Cardiac septum (tissue), 1 donor: ENCODE measurements at places on chromosomes 5 and 9. TPM values are rescaled to one million over a fixed set of nuclear protein-coding genes. Genes with fewer than 3 reads are reported as not detected.

Gene SPEF2
- 2.2 TPM for total RNA-seq

Gene IFNA5
- not detected for total RNA-seq

Gene SPINK4
- not detected for total RNA-seq

- no peak for DNase-seq
These were observed 331.0 kb downstream of the GLIS3 start for GRCh38 chr9:3968891-3969290.

DNA sequence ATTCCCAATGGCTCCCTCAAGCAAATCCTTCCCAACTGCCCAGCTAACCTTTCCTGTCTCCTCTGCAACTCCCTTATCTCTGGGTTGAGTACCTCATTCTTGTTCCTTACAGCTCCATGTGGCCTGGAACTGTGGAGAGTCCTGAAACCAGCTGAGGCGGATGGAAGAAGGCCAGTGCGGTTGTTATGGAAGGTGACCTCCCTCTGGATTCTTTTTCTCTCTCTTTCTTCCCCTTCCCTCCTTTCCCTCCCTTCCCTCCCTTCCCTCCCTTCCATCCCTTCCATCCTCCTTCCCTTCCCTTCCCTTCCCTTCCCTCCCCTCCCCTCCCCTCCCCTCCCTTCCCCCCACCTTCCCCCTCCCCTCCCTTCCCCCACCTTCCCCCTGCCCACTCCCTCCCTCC lies 45.1 kb downstream of the IL31RA start:
- DNase-seq, result no peak

DNA sequence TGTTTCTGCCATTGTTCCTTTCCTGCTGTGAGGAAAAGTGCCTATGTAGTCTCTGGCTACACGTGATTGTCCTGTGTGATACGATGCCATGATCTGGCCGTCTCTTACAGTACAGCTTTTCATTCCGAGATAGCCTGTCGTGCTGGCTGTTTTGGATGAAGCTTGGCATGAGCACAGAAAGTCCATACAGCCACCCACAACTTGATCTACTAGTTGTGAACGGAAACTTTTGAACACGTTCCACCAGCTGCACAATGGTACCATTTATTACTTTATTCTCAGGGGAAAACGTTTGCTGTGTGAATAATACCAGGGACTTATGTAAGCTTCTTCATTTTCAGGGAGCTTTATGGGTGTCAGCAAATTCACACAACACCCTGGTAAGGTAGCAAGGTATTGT lies 217.6 kb upstream of the ANKRD55 start:
- DNase-seq, result no peak

DNA sequence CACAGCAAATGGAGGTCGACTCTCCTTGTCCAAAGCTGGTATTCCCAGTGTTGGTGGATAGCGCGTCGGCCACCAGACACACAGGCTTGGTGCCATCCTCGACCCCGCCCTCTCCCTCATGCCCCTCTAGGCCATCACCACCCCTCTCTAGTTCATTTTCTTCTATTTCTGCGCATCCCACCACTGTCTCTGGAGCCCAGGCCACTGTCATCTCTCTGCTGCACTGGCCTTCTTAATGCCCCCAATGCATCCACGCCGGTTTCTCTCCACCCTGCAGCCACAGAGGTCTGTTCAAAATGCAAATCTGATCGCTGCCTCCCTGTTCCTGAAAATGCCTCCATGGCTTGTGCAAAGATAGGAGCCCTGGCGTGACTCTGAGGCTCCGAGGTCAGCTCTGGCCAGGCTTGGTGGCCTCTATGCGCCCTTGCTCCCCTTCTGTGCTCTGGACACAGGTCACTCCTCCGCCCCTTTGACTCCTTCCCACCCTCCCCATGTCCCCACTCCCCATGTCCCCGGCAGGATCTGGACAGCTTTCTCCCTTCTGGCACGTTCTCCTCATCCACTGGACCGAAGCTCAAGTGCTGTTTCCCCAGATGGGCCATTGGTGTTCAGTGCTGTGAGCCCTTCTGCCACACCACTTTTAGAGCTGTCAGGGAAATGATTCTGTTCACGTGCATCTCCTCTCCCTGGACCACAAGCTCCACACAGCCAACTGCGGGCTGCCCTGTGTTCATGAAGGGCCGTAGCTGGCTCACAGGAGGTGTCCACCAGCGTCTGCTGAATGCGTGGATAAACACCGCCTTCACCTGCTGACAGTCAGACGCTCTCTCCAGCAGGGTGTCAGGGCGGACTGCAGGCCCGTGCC lies 59.5 kb upstream of the RNF130 start:
- peak; percentile 68 for DNase-seq

GRCh38 chr9:112914524-112914923 lies 23.8 kb upstream of the SLC46A2 start:
- DNase-seq, result no peak

DNA sequence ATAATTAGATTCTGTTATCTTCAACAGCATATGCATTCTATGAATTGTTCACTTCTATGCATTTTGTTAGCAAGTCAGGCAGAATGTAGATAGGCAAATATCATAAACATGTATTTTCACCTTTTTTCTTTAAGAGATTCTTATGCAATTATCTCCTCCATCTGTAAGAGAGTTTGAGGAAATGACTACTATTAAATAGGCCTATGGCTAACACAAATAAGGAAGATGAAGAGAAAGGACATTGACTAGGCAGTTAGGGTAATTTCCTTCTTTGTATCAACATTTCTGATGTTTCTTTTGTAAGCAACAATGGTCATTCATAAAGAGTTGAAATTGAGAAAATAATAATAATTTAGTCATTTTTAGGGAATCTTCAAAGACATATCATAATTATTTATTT lies 145.2 kb upstream of the CDH12 start:
- DNase-seq, result no peak

Gene ACTBL2
- not detected for total RNA-seq

DNA sequence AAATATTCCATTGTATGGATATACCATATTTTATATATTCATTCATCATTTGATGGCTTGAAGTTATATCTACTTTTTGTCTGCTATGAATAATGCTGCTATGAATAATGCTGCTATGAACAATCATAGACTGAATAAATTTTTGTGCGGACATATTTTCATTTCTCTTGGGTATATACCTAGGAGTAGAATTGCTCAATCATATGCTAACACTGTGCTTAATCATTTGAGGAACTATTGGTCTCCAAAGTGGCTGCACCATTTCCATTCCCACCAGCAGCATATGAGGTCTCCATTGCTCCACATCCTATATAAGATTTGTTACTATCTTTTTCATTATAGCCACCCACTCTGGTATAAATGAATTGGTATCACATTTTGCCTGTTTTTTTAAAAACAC lies 18.3 kb upstream of the TEK start:
- DNase-seq, result no peak

DNA sequence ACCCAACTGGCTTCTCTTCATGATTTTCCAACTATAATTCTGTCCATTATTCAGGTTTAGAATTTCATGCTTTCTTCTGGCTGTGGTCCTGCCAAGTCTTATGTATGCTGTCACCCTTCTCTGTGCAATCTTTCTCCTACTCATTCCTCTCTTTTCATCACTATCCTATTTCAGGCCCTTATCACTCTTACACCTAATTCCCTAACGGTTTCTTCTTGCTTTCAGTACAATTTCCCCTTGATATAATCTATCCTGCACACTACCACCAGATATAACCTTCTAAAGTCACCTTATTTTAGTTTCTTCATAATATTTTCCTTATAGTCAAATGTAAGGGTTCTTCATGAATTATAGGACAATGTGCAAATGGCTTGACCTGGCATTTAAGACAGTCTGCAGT lies 436.2 kb downstream of the RAB3C start:
- DNase-seq, result no peak

- no peak for DNase-seq
These were observed 43.2 kb downstream of the GARNL3 start for GRCh38 chr9:127307802-127308201.

DNA sequence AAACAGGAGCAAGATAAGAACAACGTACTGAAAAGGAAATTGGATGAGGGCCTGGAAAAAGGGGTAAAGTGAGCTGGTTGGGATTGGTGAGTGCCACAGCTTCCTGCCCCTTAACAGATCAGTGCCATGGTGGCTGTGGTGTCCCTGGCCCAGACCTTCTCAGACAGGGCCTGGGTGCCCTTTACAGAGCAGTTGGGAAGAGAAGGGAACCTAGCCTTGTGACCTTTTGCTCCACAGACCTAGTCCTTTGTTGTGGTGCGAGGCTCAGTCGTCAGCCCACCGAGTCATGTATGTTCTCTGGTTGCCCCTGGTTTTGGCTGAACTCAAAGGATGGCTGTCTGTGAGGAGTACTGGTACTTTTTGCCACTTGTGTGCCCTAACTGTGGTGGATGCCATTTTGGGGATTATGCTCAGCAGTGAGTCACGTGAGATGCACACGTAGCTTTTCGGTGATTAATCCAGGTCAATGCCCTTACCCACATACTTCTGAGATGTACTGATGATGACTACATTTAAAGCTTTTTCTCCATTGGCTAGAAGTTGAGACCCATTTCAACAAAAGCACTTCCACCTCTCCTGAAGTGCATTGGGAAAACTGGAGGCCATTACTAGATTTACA lies 48.4 kb downstream of the EXOSC2 start:
- no peak for DNase-seq

DNA sequence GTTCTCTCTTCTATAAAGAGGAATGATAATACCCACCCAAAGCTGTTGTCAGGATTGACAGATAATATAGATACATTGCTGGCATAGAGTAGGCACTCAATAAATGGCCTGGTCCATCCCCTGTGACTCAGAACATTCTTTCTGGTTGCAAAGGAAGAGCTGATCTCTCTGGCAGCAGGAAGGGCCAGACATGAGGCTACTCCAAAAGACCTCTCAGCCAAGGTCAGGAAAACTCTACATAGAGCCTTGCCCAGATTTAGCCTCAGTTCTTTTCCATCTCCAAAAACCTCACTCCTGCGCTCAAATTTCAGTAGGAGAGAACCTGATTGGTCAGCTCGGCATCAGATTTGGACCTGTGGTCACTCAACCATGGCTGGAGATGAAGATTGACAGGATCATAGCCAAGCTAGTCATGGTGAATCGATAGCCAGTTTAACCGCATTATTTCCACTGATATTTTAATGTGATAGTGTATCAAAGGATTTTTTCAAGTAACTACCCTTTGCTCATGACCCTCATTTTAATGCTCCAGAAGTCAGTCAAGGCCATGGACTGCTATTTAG lies 319.6 kb downstream of the DRD1 start:
- DNase-seq, result no peak

- no peak for DNase-seq
These were observed 142.1 kb downstream of the AGTPBP1 start for GRCh38 chr9:85599540-85600105.

Gene ANXA2R
- 1.2 TPM for total RNA-seq

Gene RLN2
- 0.35 TPM for total RNA-seq

GRCh38 chr9:15146268-15146700 lies 160.7 kb downstream of the TTC39B start:
- no peak for DNase-seq

- DNase-seq, result no peak
These were observed 134.4 kb upstream of the RAI14 start for GRCh38 chr5:34521628-34522290.

DNA sequence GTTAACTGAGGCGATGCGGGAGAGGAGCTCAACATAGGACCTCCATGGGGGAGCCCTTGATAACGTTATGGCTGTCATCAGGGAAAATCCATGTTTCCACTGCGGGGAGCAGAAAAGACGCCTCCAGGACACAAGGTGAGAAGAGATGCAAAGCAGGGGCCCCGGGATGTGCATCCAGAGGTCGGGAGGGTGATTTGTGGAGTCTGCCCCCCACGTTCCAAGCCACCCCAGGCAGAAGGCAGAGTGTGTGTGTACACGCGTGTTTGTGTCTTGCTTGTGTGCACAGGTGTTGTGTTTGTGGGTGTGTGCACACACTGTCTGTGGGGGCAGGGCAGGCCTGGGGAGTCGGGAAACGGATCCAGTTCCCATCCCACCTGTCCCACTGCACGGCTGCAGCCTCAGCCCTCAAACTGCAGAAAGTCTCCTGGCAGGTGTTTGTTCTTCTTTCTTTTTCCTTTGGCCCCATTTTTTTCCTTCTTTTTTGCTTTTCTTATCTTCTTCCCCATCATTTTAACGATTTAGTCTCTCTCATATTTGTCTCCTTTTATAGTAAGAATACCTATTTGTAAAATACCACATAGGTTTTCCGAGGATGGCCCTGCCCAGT lies 17.4 kb upstream of the PLEKHG4B start:
- no peak for DNase-seq

DNA sequence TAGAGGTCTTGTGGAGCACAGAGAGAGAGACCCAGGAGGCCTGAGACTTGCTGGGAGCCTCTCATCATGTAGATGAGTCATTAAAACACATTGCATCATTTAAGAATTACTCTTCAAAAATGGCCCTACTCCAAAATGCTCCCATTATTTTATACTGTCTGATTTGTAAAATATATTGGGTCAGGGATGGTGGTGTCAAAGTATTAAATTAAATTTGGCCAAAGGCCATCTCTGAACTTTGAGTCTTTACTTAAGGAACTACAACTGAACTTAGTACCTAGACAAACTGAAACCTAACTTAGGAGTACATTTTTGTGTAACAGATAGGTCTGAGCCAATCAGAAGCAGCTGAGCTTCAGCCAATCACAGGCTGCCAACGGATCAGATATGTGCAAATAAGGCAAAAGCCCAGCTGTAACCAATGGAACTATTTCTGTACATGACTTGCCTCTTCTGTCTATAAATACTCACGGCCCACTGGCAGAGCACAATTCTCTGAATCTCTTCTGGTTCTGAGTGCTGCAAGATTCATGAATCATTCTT lies 657.2 kb downstream of the TLE1 start:
- no peak for DNase-seq

DNA sequence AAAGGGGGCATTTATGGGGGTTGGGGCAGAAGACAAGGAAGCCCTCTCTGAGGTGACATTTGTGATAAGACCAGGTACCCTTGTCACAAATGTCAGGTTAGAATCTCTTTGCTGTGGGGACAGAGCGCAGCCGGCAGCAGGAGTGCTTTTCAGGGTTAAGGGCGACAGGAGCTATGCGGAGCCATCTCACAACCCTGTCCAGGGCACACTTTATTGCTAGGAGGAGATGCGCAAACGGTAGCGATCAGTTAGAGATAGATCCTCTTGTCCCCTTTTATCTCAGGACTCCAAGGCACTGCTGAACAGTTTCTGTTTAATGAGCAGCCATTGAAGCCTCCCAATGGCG lies 438 bp upstream of the LAMC3 start:
- no peak for DNase-seq

DNA sequence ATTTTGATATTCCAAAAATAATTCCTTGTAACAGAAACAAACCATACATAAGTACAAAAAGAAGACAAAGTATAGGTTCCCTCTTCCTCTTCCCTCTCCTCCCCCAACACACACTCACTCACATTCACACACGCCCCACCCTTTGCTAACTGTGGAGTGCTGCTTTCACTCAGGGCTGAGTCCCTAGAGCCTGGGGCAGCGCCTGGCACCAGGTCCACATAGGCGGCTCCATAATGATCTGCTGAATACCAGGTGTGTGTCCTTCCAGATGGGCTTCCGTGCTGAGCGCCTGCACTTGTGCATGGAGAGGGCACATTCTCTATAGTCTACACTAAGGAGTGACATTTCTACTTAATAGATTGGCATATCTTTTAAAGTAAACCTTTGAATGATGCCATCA lies 3.7 kb downstream of the SEMA4D start:
- peak; percentile 64 for DNase-seq

- DNase-seq, result no peak
These were observed 281.9 kb downstream of the NSG2 start for GRCh38 chr5:174327317-174327864.

GRCh38 chr5:32630867-32631491 lies 45.6 kb downstream of the SUB1 start:
- no peak for DNase-seq

GRCh38 chr5:10660720-10661387 lies 97.0 kb downstream of the ANKRD33B start:
- DNase-seq, result no peak
